ENCODE measurements at places on chromosomes 3 and 15.

DNA sequence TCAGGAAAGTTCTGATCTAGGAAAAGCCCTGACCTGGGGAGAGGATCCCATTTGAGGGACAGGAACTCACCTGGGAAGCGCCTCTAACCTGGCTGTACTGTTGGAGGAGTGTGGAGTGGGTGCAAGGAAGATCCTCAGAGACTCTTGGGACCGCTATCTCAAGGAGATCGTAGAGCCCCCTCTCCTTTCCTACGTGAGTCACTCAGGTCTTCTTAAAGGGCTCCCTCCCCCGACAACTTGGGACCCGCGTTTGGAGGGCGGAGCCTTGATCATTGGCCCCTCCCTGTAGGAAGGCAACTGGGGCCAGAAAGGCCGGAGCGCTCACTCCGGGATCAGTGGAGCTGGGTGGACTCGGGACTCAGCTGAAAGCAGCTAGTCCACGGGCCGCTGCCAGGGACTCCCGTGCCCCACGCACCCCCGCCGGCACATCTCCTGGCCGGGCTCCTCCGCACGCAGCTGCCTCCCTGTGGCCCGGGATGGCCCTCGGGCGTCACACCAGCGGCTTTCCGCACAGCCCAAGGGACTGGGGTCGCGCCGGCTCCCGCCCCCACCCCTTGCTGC, 520 bp downstream of the SLC26A6 start:
- DNase-seq: peak; percentile 27

DNA sequence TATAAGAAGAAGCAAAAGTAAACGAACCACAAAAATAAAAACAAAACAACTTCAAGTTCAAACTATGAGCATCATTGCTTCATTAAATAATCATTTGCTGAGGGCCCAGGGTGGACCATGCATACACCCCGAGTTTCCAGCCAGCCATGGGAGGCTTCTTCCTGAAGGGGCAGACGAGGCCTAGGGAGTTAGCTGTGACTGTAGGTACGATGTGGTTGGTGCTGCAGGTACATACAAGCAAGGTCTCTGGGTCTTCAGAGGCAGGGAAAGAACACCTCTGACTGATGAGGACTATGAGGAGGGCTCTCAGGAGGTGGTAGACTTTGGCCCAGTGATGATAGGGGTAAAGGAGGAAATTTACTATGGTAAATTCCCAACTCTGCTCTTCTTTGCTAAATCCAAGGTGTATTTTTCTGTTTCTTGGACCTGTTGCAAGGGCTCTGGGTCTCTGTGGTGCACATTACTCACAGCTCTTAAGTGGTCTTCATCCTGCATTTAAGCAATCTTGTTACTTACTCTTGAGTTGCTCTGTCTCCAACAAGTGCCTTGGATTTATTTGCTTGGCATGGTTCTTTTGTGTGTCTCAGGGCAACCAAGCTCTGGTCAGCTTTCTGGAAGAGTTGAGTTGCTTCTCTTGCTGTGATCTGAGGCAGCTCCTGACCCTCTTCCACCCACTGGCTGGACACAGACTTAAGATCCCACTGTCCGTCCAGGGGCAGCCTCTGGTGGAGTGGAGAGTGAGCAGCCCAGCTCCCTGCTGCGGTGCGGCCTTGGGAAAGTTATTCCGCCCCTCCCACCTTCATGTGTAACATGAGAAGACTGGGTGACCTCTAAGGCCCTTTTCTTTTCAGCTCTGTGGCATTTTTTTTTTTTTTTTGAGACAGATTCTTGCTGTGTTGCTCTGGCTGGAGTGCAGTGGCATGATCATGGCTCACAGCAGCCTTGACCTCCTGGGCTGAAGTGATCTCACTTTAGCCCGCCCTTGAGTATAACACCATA, 56.1 kb upstream of the KIF23 start:
- no peak for DNase-seq

DNA sequence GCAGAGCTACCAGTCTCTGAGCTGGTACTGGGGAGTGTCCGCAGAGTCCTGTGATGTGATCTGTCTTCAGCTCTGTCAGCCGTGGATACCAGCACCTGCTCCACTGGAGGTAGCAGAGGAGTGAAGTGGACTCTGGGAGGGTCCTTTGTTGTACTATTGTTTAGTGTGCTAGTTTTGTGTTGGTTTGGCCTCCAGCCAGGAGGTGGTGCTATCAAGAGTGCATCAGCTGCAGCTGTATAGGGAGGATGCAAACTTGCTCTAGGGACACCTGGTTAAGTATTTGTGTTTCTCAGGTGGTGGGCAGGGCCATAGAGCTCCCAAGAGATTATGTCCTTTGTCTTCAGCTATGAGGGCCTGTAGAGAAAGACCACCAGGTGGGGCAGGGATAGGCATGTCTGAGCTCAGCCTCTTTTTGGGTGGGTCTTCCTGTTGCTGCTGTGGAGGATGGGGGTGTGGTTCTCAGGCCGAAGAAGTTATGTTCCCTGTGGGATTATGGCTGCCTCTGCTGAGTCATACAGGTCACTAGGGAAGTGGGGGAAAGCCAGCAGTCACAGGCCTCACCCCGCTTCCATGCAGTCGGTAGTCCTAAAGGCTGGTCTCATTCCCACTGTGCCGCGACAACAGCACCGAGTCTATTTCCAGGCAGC, 443.2 kb upstream of the TBL1XR1 start:
- DNase-seq: no peak

GRCh38 chr3:39414421-39414907, 7.9 kb downstream of the RPSA start:
- DNase-seq: no peak

GRCh38 chr15:60054472-60054871, 50.4 kb downstream of the FOXB1 start:
- no peak for DNase-seq

- no peak for DNase-seq
These were observed 345.2 kb downstream of the VGLL3 start for GRCh38 chr3:86645756-86646155.

- no peak for DNase-seq
These were observed 42.3 kb downstream of the KLHL6 start for GRCh38 chr3:183513046-183513706.

GRCh38 chr3:73550032-73550431, 74.7 kb downstream of the PDZRN3 start:
- DNase-seq: no peak

DNA sequence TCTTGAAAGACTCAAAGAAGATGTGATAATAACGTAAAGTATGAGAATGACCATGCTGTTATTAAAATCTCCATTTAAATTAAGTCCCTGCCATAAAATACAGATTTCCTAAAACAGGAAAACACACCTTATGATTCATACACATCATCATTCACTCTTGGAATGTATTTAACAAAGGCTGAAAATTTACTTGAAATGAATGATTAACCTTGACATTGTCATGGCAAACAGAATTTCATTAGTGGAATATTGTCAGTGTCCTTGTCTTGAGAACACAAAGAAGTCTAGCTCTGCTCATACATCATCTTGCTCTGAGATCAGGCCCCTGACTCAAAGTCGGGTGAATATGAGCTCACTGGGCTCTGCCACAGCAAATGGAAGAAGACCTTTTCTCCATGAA, 313.9 kb downstream of the FGF12 start:
- DNase-seq: no peak

GRCh38 chr3:188950832-188951489, 220.8 kb upstream of the TPRG1 start:
- DNase-seq: peak; percentile 96

- no peak for DNase-seq
These were observed 737 bp upstream of the ITPR1 start for GRCh38 chr3:4492208-4493013.

DNA sequence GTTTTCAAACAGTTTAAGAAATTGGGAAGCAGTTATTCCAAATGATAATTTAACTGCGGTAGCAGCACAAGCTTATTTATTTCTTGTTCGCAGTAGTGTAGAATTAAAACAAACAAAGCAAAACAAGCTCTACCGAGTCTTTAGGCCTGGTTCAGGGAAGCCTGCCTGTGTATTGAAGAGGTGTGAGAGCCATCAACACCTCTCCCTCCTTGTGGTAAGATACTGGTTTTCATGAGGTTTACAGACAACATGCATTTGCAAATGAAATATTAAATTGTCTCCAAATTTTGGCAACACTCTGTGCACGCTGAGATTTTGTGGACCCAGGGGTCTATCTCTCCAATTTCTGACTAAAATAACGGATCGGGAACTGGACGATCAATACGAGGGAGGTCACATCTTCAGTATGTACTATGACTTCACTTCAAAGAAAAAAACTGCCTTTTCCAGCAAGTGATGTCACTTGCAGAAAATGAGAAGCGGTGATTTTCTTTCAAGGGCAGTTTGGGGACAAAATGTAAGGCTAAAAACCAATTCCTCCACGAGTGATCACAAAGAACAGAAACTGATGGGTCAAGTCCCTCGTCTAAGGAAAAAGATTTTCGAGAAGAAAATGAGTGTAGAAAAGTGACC, 721 bp downstream of the ATR start:
- DNase-seq: no peak

- DNase-seq: no peak
These were observed 105.5 kb upstream of the LRRFIP2 start for GRCh38 chr3:37279856-37280255.

- DNase-seq: no peak
These were observed 1057.5 kb upstream of the CFAP20DC start for GRCh38 chr3:60107275-60107674.

GRCh38 chr3:55910543-55910942, 423.4 kb upstream of the WNT5A start:
- DNase-seq: no peak

- peak; percentile 40 for DNase-seq
These were observed 91.7 kb upstream of the FGF12 start for GRCh38 chr3:192819001-192819569.

- DNase-seq: peak; percentile 24
These were observed 426.5 kb upstream of the RASGRP1 start for GRCh38 chr15:38991126-38991525.

DNA sequence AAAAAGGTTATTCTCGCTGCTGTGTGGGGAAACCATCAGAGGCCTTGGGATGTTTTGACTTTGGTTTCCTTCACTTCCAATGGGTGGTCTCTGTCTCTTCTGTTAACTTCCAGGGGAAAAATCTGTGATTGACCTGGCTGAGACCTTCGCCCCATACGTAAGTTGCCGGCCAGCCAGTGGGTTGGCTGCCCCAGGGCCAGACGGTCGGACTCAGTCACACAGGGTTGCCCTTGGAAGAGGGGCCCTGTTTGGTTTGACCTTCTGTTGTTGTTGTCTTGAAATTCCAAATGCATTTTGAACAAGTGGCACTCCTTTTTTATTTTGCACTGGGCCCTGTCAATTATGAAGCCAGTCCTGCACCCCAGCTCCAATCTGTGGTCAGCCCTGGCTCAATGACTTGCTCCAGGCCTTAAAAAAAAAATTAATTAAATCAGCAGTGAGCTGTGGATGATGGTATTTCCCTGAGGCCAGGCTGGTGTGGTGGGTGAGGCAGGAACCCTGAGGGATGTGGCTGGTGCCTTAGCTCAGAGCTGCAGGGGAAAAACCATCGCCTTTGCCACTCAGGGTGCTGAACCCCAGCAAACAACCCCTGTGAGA, 4.5 kb downstream of the FAM107A start:
- no peak for DNase-seq

DNA sequence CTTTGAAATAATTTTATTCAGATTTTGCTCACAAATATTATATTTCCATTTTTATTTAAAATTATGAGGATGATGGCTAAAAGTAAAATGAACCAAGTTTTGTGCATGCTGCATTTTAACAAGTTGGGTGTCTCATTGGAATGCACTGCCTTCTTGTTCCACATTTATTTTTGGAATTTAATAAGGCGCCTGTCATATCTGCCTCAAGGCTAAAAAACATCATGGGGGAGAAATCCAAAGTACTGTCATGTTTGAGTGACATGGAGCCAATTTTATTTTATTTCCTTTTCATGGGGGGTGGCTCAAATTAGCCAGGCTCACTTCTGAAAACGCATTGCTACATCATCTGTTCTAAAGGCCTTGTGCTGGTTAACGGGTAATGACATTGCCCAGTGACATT, 205.1 kb downstream of the ROBO2 start:
- no peak for DNase-seq

DNA sequence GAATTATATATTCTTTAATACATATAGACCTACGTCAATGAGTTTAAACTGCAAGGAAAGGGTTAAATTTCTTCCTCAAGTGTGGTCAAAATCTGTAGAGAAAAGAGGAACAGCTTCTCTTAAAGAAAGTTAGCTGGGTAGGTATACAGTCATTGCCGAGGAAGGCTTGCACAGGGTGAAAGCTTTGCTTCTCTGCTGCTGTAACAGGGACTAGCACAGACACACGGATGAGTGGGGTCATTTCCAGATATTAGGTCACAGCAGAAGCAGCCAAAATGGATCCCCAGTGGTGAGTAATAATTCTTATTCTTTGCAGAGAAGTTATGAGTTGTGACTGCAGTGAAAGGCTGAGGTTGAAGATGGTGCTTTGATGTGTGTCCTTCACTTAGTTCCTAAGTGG, at the start of gene CD86:
CD86 (plus strand) TSS at position 148 of the 400 bp plus-strand sequence; CDS start at position 276, 128 bp downstream.
- no peak for DNase-seq

- no peak for DNase-seq
These were observed 135.7 kb downstream of the FOXP1 start for GRCh38 chr3:71447803-71448202.

DNA sequence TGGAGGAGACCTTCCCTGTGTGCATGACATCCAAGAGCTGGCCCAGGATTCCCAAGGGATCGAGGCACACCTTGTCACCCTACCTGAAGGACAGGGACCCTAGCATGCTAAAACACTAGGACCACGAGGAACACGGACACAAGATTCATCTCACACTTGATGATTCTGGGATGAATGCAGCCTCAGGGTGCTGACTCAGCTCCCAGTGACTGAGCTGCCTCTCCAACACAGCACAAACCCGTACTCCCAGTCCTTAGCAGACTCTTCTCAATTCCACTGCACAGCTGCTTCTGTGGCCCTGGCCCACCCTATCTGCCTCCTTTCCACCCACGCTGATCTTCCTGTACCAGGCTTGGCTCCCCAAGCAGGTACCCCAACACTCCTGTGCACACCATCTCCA, 9.1 kb upstream of the OXTR start:
- no peak for DNase-seq

DNA sequence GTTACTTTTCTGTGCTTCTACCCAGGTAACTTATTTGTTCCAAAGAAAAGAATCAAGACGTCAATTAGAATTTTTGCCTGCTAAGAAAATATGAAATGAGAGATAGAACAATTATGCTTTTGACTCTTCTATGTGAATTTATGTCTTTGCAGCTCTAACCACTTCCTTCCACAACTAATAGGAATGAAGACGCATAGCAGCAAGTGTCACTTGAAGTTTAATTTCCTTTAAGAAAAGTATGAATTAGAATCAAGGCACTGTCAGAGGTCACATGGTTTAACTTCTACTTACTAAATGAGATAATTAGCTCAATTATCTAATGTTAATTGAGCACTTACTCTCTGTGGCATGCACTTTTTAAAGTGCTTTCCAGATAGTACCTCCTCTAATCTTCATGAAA, 3.3 kb downstream of the WDR49 start:
- DNase-seq: no peak

DNA sequence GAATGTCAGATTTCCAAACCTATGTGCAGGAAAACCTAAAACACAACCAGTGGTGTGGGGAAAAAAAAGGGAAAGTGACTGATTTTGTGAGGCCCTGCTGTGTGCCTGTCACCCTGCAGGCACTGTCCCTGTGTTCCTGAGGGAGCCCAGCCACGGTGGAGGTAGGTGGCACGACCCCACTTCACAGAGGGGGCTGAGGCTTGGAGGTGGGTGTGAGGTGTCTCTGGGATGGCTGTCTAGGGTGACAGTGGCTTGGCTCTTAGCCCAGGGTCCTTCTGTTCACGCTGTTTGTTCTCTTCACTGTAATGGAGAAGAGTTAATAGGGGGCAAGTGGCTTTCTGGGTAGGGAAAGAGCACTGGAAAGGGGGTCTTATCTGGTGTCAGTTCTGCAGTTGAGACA, 22.6 kb downstream of the RASGRF1 start:
- DNase-seq: no peak

Measured in fibroblast of the conjunctiva (primary cell).